ENCODE measurements at places on chromosomes 2 and 18.

DNA sequence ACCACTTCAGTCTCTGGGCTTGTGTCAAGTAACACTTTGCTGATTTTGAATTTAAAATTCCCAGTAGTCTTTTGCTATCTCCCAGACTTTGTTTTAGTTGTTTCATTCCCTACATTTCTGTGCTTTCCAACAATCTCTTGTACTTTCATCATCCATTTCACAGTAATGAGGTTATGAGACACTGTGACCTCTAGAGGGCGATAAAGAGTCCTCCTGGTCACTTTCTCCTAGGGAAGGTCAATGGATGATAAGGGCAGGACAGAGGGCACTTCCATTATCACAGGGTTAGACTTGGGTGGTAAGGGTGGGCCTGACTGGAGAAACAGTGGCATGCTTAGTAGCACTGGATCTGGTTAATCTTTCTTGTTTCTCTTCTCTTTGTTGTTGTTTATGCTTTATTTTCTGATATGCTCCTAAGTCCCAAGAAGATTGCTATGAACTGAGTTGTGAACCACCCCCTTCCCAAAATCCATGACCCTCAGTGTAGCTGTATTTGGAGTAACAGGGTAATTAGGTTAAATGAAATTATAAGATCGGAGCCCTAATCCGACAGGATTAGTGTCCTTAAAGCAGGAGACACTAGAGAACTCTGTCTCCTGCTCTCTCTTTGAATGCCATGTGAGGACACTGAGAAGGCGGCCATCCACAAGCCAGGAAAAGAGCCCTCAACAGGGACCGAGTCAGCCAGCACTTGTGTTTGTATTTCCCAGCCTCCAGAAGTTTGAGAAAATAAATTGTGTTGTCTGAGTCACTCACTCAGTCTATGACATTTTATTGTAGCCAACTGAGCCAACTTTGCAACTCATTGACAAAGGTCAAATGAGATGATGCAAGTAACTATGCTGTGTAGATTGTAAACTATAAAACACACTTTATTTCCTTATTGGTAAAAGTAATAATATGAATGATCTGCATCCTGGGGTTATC lies 779.2 kb downstream of the CNTNAP5 start:
- no peak for DNase-seq

DNA sequence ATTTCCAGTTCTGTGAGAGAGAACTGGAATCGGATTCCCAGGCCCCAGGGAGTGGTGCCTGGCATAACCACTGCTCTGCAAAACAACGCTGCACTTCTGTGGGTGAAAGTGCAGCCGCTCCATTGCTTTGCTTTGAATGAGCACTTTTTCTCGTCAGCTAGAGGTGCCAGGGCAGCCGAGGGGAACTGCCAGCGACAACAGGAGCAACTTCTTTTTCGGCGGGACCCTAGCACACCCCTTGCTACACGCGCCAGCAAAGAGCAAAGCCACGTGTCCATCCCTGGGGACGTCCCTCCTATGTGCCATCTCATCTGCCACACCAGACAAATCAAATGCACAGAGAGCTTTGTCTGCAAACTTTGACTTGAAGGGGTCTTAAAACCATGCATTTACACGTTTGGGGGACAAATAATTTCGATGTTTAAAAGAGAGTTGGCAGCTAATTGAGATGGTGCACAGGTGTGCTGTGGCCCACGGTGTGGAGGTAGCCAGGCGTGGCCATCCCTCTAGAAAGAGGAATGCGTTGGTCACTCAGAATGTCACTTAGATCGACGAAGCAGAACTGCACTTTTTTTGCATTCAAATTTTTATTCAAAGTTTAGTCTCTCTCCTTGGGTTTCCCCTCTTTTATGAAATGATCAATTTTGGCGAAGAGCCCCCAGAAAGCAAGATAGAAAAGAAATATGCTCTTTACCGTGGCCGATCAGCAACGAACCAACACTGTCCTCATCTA lies 151.8 kb downstream of the MBP start:
- no peak for DNase-seq

DNA sequence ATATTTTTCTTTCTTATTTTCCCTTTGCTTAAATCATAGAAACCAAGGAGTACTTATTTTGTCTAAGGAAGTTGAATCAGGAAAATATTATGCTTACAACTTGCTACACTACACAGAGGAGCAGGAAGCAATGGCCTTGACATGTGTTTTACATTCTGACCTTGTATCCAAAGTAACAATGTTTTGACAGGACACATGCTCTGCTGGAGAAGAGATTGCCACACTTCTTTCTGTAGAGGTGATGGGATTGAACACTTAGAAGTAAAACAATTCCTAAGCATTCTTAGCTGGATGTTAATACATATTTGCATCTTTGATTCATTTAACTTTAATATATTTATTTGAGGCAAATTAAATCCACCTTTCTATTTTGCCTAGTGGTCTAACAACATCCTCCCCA lies 929.1 kb downstream of the DSC3 start:
- no peak for DNase-seq

DNA sequence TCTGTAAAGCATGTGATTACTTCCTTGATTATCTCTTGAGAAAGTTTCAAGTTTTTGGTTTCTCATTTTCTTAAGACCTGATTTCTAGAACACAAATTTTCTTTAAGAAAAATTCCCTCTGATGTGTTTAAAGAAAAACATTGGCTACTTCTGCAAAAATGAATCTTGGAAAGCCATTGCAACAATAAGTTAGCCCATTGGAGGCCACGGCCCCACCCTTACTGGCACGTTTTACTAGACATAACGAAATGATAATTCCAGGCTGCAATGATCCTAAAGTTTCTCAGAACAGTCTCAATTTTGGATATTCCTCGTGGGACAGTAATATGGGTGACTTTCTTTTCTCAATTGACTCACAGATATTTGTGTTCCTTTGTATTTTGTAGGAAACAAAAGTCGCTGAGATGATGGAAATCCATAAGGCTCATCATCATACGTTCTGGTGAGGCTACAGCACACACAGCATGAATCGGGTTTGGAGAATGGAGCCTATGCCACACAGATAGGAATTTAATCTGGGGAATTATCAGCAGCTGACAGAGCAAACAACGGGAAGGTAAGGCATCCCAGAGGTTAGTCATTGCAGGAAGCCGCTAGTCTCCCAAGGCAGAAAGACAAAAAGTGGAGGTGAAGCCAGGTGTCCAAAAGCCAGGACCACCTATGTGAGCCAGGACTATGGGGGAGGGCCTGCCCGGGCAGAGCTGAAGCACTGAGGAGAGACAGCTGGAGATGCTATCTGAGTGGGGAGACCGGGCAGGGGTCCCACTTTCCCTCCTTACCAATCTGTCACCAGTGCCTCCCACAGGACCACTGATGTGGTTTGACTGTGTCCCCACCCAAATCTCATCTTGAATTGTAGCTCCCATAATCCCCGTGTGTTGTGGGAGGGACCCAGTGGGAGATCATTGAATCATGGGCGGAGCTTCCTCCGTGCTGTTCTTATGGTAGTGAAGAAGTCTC lies 35.9 kb downstream of the SOWAHC start:
- no peak for DNase-seq

DNA sequence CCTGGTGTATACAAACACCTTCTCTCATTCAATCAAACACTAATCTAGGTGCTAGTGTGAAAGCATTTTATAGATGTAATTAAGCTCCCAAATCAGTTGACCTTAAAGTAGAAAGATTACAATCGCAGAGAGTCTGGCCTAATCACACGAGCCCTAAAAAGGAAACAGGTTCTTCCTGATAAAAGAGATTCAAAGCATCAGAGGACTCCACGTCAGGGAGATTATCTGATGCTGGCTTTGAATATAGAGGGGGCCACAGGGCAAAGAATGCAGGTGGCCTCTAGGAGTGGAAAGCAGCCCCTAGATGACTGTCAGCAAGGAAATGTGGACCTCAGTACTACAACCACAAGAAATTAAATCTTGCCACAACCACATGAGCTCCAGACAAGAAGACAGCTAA lies 28.2 kb upstream of the ZC3H15 start:
- no peak for DNase-seq

DNA sequence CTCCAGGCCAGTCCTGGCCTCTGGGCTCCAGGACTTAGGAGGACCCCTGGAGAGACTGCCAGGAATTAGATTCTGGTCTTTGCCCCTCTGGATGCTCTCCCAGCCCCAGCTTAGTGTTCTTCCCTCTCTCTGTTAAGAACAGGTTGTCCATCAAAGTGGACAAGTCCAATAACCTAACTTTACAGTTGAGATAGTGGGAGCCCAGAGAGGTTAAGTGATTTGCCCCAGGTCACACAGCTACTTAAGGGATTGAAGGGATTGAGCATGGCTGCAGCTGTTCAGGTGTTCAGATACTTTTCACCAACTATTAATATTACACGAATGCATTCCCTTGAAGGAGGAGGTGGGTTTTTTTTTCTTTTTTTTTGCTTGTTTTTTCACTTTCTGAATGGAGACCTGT lies 57.6 kb downstream of the EDAR start:
- DNase-seq: no peak

DNA sequence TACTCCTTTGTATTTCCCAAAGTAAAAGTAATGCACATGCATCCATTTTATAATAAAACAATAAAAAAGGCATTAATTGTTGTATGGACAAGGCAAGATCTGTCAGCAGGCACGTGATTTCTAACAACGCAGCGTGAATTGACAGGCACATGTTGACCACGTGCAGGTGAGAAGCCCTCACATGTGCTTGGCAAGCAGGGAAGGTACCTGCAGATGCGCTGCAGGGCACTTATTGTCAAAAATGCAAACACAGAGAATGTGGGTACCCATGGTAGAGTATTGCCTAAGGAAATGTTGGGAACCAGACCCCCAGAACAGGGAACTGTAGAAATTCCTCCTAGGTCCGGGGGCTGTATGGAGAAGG lies 515.0 kb upstream of the HS6ST1 start:
- DNase-seq: no peak

GRCh38 chr18:45015788-45016128 lies 335.1 kb downstream of the SETBP1 start:
- no peak for DNase-seq

GRCh38 chr2:237434866-237435311 lies 20.9 kb upstream of the COL6A3 start:
- peak; percentile 14 for DNase-seq

DNA sequence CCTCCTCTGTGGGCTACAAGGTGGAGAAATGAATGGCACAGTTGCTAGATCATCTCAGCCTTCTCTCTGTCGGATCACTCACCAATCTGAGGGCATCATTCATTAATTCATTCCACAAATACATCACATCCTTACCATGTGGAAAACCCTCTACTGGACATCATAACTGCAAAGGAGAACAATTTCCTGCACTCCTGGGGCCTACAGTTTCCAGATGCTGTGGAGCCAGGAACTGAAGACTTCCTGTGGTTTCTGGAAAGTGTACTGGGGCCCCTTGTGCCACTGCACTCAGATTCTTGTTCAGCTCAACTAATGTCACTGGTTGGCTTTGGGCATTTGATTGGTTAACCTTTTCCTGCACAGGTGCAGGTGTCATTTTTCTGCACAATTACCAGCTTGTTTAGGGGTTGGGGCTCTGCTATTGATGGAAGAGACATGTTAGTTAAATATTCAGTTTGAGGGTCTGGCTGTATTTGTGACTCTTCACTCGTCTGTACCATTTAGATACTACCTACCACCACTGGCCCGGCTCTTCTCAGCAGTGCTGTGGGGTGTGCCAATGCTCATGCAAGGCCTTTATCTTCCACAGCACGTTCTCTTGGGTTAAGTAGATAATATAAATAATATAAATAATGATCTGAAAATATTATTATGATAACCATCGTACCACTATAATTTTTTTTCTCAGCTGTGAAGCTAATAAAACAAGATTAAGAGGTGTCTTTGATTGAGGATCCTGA lies 427.3 kb downstream of the TSN start:
- DNase-seq: no peak

DNA sequence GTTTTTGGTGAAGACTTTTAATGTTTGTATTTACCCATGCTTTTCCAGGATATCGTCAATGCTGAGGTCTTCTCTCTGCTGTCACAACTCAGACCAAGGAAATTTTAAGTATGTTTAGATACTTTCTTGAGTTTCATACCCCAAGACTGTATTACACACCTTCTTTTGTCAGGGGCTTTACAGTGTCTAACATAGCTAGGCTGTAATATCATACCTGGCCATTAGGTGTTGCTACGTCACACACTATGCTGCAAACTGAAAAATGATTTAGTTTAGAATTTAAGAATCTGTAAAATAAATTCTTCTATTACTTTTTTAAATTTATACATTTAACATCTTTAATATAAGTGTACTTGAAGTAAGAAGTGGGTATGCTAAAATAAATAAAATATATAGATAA lies 358.4 kb upstream of the NRP2 start:
- no peak for DNase-seq

- no peak for DNase-seq
Measured at GRCh38 chr2:229675569-229675968, 38.8 kb downstream of the DNER start.

DNA sequence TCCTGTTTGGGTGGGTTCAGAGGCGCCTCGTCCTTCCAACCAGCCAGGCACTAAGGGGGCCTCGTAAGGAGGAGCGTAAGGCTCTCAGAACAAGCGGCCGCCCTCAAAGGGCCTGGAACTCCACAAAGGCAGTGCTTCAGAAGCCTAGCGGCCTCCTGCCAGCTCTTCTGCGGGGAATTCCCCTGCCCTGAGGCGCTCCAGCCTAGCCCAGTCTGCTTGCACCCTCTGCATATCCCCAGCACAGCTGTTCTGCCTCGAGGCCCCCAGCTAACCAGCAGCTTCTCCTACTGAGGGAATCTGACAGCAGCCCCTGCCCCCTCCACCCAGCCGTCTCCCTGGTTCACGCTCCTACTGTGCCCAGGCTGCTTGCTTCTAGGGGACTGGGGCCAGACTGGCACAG lies 265.9 kb downstream of the TFCP2L1 start:
- DNase-seq: no peak

DNA sequence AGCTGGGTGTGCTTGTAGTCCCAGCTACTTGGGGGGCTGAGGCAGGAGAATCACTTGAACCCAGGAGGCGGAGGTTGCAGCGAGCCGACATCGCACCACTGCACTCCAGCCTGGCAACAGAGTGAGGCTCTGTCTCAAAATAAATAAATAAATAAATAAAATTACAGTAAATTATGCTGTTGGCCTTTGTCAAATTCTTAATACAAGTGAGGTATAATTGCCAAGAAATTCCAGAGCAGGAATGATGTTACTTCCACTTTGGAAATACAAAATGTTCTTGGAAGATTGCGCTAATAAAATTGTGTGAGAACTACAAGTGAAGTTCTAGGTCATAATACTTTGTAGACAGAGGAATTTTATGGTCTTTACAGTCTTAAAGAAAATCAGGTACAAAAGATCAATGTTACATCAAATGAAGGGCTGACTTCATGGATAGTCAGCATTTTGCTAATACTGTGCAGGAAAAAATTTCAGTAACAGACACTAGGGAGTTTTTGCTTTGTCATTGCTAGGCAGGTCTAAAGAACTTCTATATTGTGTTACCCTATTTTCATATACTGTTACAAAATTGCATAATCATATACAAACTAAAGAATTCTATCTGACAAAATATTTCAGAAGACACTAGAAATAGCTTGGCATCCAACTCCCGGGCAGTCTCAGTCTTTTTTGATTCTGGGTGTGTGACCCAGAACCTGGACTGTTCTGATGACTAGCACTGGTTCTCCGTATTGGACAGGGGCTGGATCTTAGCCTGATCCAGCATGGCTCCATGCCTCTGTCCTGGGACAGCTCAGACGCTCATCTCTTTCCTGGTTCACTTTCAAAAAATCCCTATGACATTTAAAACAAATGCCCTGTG lies 76.0 kb upstream of the STK17B start:
- no peak for DNase-seq

GRCh38 chr2:217930761-217931563 lies 71.8 kb downstream of the TNS1 start:
- no peak for DNase-seq

GRCh38 chr2:149365931-149366583 lies 35.7 kb downstream of the LYPD6 start:
- peak; percentile 47 for DNase-seq
